ENCODE measurements at places on chromosomes 5 and 9.

- no peak for DNase-seq
These were observed 403.5 kb downstream of the SPOCK1 start for GRCh38 chr5:137095597-137095996.

DNA sequence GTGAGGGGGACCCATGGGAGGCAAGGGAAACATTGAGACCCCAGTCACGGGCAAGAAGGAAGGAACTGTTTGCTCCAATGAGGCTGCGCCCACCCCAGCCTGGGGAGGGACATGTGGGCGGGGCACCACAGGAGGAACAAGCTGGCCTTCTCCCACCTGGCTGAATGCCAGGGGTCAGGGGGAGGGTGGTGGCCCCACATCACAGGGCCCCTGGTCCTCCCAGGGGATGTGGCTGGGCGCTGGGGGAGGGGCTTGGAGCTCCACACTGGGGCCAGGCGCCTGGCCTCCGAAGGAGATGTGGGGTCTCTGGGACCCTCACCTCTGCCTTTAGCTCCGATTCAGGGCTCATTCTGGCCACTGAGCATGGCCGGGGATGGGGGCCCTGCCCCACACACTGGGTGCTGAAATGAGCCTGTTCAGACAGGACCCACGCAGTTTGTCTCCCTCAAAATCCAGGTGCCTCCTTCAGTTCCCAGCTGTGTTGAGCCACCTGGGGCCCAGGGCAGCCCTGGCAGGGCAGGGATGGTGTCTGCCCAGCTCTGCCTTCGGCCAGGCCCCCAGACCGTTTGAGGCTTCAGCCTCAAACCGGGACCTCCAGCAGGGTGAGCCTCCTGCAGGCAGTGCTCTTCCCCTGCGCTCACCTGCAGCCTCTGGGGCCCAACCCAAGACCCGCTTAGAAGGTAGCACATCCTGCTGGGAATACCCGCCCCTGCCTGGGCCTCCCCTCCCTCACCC, 33.2 kb upstream of the NOTCH1 start:
- peak; percentile 38 for DNase-seq

DNA sequence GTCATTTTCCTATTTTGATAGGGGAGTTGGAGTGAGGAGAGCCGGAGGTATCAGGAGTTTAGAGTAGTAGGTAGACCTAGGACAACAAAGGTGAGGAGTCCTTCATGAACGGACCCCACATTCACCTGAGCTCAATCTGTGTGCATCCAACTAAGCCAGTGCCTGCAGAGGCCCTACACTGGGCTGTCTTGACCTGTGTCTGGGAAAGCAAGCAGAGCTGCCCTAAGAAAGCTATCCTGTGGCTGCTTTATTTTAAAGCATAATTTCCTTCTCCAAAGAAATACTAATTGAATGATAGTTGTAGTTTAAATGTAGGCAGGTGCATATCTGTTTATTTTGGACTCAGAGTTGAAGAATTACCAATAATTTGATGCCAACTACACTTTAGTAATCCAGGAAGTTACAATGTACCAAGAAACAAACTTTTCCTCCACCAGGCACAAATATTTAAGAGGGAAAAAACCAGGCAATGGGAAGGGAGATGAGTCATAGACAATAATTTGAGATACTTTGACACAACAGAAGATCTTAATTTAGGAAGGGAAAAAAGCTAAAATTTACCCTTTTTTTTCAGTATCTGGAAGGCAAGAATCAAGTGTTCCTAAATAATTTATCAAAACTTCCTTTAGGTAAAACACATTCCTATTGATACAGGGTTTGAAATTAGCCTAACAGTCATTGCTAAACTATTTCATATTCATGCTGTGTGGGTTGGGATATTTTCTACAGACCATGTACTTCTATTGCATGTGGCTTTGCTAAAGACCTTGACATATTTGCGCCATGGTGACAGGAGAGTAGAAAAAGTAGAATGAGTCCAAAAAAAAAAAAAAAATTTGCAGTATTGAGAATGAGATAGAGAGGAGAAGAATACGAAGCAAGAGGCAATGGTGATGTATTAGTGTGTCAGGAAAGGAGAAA, 376.6 kb upstream of the TUSC1 start:
- DNase-seq: no peak

GRCh38 chr5:180139731-180140055, 68.1 kb upstream of the RNF130 start:
- DNase-seq: no peak
